GM13976 (cell line): ENCODE measurements at places on chromosomes 4 and X.
A peak's percentile ranks its signal among the peaks of the same experiment; 100 is the strongest.

DNA sequence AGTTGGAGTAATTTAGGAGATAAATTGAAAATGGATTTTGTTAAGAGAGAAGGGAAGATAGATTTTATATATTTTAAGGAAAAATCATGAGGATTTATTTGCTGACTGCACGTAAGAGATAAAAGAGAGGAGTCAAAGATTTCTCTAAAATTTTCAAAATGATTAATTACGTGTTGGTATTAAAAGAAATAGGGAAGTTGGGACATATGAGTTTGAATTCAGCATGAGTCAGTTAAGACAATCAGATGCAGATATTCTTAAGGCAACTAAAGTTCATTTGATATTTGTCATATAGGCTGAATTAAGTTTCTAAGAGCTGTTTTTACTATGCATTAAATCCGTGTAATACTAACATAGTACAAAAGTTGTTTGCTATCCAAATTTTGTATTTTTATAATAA, 46.9 kb downstream of the TET2 start:
- no peak for DNase-seq

DNA sequence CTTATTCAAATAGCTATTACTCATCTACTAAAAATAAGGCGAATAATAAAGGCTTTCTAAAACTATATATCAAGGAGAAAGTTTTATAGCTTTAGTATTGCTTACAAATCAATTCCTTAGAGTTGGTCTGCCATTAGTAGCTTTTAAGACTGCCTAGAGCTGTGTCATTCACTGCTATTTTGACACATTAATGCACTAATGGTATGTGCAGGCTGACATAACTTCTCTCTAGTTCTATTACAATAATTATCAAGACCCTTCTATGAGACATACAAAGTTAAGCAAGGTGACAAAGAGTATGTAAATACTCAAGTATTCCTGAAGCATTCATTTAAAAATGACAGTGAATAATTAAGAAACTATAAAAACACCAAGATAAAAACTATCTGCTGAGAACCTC, 625.3 kb downstream of the STPG2 start:
- no peak for DNase-seq

DNA sequence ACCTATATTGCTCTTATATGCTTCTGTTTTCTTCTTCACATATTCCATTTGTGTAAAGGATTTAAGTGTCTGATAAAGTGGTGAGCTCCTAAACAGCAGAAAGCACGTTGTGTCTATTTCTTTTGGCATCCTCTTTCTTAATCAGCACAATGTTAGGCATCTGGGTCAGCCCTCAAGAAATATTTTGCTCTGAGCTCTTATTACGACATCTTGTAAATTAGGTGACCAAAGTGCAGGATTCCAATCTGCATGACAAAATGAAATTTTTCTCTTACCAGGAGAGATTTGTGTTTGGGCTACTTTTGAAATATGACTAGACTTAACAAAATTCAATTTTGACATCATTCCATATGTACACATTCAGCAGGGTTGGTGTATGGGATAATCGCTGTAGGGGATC, 210.0 kb upstream of the IGFBP7 start:
- no peak for DNase-seq

DNA sequence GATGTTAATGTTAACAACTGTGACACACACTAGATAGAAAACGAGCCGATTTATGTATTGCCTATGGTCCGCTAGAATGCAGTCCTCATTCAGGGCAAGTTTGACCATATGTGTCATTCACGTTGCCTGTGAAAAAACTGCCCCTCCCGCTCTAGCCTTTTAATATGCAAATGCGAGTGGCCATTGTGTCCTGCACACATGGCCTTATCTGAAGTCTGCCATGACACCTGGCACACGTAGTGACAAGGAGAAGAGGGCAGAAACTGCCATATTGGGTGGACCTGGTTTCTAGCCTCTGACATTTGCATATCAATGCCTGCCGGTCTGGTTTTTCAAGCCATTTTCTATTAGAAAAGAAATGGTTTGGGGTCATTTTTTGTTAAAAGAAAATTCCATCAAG, 303.3 kb upstream of the TECRL start:
- DNase-seq = no peak

DNA sequence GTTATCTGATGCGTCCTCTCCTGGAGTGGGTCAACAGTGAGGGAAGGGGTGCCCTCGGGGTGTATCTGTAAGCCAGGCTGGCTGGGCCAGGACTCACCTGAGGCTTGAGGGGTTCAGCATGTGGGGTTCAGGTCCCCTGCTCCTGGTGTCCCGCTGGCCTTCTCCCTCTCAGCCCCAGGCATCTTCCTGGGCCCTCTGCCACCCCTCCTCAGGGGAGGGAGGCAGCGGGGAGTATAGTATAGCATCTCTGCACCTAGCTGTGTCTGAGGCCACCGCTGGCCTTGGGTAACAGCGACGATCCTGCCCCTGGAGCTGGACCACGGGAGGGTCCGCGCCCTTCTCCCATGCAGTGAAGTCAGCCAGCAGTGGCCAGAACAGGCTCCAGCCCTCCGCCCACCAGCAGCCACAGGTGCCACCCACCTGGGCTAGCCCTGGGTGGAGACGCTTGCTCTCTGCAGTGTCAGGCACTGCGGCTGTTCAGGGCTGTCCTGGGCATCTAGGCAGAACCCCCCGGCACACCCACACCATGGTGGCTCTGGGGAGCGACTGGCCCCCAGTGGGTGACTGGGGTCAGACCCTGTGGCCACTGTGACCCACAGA, 110.7 kb upstream of the NKX1-1 start:
- no peak for DNase-seq

DNA sequence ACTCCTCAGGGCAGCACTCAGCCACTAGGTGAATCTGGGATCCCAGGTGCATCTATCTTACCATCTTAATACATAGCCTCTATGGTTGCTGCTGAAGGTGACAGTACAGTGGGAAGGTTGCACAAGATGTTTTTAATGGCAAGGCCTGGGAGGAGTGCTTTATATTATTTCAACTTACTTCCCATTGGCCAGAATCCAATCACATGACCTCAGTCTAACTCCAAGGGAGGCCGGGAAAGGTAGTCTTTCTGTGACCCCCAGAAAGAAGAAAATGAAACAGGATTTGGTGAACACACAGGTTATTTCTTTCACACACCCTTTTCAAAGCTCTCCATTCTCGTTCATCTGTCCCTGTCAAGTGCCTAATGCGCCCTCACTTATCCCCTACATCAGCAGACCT, 189.1 kb upstream of the ATP6AP2 start:
- DNase-seq = no peak

DNA sequence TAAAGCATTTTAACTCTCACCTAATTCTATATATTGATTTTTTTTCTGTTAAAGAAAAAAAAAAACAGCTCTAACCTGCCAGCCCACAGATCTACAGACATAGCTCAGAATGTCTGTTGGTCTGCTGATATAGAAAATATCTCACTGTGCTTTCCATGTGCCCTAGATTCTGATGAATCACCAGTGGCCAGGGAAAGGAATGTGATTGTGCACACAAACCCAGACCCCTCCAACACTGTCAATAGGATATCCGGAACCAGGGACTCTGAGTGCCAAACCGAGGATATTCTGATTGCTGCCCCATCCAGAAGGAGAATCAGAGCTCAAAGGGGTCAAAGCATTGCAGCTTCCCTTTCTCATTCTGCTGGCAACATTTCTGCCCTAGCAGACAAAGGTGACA, 12.1 kb upstream of the SCML1 start:
- DNase-seq = no peak

DNA sequence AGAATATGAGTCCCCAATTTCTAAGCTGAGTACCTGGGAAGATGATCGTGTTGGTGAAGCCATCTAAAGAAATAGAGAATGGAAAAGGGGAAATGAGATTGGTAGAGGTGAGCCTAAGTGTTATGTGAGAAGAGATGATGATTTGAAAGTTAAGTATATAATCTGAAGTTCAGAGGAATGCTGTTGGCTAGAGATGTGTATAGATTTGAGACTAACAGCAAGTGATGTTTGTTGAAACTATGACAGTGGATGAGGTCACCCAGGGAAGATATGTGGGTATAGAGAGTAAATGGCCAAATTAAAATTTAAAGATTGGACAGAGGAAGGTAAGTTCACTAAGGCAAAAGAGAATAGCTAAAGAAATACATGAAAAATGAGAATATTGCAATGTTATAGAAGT, 324.2 kb downstream of the MAPK10 start:
- DNase-seq = no peak

DNA sequence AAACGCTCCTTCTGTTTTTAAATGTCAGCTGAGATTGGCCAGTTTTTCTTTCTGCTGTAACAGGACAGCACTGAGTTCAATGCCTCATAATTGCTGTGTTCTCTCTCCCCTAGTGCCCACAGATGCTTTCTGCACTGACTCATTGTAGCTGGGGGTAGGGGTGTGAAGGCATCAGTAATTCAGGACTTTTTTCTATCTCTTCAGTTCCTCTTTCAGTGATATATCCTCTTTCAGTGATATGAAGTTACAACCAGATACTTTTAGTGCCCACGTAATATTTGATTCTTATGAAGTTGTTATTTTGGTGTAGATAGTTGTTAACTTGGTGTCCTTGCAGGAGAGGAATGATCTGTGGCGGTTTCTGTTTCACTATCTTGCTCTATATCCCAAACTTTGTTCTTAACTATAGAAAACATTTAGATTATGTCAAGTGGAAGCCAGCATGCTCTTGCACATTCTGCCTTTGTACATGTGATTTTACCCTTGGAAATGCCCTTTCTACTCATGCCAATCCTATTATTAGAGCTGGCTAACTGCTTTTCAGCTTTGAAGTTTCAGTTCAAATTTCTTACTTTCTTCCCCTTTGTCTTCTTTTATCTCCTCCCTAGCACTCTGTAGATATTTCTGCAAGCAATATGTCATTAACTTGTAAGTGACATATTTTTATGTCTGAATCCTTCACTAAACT, 1258.4 kb downstream of the FAM133A start:
- no peak for DNase-seq

DNA sequence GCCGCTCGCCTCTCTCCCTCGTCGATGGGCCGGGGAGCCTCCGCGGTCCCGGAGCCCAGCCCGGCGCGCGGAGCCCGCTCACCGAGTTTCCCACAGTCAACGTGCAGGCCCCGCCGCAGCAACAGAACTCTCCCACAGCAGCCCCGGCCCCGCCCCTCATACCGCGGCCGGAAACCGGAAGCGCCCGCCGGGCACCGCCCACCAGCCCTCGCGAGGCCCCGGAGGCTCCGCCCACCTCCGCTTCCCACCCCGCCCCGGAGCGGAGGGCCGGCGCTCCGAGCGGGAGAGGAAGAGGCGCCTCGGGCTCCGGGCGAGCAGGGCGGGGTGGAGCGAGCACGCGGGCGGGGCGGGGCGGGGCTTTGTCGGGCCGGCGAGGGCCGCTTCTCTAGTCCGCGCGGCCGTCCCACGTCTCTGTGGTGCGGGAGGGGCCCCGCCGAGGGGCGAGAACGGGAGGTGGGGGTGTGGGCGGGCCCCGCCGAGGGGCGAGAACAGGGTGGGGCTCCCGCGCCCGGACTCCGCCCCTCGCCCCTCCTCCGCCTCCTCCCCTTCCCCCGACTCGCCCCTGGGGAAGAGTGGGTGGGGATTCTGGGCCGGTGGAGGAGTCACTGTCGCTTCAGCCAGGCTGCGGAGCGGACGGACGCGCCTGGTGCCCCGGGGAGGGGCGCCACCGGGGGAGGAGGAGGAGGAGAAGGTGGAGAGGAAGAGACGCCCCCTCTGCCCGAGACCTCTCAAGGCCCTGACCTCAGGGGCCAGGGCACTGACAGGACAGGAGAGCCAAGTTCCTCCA, at the start of the genes ABCD1 and BCAP31:
Gene ABCD1 (plus strand): TSS at position 605 of the 787 bp plus-strand sequence. CDS start 411 bp downstream, outside the sequence.
Gene BCAP31 (minus strand): TSS at position 136 of the 787 bp plus-strand sequence. CDS start 1,143 bp downstream, outside the sequence.
- DNase-seq = peak; percentile 95

DNA sequence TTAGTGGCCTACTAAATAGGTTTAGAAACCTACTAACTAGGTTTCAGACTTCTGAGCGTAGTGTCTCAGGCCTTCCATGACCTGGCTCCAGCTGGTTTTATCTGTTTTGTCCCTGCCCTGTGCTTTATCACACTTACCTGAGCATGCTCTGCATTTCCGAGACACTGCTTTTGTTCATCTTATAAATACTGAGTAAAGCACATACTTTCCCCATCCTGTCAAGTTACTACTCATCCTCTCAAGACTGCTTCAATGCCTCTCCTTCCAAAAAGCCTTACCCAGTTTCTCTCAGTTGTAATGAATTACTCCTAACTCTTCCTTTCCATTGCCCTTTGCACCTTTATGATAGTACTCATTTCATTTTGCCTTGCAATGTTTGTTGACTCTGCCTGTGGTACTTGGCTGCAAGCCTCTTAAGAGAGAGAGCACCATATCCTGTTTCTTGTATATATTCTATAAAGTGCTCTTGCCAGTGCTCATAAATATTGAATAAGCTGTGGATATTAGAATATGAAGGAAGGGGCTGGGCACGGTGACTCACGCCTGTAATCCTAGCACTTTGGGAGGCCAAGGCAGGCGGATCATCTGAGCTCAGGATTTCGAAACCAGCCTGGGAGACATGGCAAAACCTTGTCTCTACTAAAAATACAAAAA, 34.4 kb downstream of the SLAIN2 start:
- DNase-seq = no peak

DNA sequence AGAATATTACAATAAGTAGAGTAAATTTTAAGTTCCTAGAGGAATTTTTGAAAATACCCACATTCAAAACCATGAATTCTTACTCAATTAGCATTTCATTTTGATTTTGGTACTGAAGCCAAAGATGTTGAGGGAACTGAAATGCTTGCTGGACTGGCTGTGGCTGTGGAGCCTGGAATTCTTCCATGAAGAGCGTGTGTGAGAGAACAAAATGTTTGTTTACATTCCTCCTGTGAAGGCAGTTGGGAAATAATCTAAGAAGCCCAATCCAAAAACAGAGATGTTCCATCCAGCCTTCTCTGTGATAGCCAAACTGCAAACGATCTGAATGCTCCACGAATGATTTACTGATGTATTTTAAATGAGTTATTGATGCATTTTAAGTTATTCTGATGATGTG, 3.8 kb upstream of the ADH1B start:
- DNase-seq = no peak

DNA sequence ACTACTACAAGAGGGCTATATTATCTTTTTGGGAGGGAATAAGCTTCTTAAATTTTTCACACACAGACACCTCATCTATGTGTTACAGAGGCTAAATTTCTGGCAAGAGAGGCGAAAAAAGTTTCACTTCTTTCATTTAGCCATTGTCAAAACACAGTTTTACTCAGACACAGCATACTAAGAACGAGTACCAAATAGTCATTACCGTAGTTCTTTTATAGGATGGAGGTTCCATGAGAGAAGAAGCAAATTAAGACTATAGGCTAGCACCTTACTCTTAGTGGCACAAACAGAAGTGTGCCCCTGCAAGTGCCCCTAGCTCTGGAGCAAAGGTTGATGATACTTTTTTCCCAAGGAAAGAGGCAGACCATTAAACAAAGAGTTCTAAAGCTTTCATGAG, 26.2 kb downstream of the UGT2B7 start:
- DNase-seq = peak; percentile 2

GRCh38 chr4:137495578-137495977, 36.7 kb downstream of the PCDH18 start:
- DNase-seq = no peak

GRCh38 chrX:154093965-154094364, 3.6 kb downstream of the MECP2 start:
- no peak for DNase-seq

- no peak for DNase-seq
These were observed 72.5 kb upstream of the KCNIP4 start for GRCh38 chr4:22021106-22021505.

- no peak for DNase-seq
These were observed 15.7 kb downstream of the JADE1 start for GRCh38 chr4:128825226-128825625.
